ENCODE measurements at places on chromosomes 6 and 20.
A peak's percentile ranks its signal among the peaks of the same experiment; 100 is the strongest.

DNA sequence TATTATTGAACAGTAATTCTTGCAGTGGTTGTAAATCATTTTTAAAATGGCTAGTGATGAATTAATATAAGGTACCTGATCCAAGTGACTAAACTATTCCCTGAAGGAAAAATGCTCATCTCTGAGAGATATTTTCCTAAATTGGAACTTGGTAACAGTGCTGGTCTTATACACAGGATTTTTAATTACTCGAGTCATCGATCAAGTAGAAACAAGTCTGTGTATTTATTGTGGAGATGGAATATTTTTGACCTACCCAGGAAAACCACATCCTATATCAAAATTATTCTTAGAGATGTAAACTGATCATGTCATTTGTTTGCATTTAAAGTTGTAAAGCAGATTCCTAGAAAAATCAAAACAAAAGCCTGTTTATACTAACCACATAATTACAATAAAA is 166.9 kb downstream of the MOXD1 start:
- no peak for DNase-seq

- DNase-seq: no peak
These were observed 13.3 kb upstream of the HMGN4 start for GRCh38 chr6:26524722-26525370.

- no peak for DNase-seq
These were observed 43.7 kb upstream of the GABRR1 start for GRCh38 chr6:89260832-89261231.

DNA sequence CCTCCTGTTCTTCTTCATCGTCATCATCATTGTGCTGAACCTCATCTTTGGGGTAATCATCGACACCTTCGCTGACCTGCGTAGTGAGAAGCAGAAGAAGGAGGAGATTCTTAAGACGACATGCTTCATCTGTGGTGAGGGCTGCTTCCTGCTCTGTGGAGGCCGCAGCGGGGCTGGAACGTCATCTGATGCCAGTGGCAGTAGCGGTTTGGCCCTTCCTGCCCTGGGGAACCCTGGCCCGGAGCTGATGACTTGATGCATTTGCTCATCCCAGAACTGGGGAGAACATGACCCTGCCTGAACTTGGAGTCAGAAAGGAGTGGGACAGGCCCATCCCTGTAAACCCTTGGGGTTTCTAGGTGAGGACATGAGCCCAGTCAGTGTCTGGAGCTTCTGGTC is 18.7 kb downstream of the UQCC2 start:
- no peak for DNase-seq

- DNase-seq: no peak
These were observed 105.6 kb upstream of the CLDN20 start for GRCh38 chr6:155158030-155158843.

DNA sequence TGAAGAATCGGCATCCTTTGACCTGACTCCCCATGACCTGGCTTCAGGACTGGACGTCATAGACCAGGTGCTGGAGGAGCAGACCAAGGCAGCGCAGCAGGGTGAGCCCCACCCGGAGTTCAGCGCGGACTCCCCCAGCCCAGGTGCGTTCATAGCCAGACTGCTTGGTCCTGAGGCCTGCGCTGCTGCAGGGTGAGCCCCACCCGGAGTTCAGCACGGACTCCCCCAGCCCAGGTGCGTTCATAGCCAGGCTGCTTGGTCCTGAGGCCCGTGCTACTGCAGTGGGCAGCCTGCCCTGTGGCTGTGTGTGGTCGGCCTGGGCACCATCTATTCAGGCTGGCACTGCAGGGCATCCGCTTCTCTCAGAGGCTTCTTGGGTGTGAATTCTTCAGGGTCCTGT is 15.8 kb downstream of the RTEL1 start:
- DNase-seq: no peak

DNA sequence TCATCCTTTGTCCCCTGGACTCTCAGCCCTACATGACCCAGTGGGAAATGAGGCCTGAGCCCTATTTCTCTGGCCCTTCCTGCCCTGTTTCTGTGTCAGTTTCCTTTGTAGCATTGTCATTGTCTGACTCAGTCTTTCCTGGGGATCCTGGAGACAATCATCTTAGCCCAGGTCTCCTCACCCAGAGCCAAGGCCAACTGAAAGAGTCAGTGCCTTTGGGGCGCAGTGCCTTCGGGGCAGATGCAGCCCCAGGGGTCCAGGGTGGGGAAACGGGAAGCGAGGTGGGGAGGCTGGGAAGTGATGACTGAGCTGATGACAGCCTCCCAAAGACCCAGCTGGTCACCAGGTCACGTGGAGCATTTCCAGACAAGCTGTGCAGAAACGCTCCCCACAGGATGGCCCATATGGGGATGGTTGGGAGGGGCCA is 93.3 kb upstream of the SULF2 start:
- DNase-seq: no peak

DNA sequence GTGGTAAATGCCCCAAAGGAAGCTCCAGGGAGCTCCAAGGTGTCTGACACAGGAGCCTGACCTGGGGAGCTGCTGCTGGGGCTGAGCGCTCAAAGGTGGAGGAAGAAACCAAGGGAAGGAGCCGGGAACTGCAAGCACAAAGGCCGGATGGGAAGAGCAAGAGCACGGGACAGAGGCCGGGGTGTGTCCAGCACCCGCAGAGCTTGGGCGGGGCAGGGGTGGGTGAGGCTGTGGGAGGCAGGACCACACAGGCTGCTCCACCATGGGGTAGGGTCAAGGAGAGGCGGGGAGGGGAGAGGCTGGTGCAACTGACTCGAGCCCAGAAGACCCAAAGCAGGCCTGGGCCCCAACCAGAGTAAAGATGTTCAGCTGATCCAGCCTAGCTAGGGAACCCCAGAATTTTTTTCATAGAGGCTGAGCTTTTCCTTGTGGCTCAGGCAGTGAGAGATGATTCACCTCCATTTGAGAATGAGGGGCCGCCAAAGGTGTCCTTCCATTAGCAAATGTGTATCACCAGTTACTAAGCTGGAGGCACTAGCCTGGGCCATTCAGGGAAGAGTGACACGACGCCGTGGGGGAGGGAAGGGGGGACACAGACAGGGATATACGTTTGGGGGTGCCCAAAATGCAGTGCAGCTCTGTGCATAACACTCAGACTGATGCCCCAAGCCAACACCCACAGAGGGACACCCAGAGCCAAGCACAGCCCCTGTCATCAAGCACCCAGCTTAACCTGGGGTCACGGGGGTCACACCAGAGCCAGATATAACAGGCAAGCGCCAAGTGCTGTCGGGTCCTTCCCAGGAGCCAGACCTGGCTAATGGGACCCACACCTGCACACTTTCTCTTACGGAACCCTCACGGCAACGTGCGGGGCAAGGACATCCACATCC is 21.3 kb upstream of the TLDC2 start:
- DNase-seq: no peak

GRCh38 chr6:74899416-74899815 is 306.4 kb downstream of the COL12A1 start:
- DNase-seq: no peak

DNA sequence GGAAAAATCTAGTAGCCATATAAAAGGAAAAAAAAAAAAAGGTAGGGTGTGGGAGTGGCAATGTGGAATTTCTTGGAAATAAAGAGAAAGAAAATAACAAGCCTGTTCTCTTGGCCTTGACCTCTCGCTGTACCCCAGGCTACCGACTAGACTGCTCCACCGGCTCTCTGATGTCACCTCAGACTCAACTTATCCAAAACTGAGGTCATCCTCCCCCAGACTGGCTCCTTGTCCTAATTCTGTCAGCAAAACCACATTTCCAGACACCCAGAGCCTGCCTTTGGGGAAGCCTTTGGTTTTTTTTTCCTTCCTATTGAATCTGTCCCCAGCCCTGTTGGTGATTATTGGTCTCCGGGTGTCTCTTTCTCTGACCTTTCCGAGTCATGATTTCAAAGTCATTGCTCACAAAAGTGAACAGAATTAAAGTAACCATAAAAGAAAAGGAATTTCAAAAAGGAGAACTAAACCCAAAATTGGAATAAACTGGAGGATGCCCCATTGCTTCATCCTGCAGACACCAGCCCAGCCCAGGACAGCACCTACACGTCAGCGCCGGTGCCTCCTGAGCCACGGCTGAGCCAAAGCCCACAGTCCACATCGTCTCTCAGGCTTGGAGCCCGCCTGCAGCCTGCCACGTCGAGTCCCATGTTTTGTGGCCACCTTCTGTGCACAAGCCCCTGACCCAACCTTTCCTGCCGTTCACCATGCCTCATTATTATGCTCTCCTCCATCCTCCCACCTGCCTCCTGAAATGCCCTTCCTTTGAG is 170.7 kb downstream of the MYLK4 start:
- DNase-seq: no peak

- no peak for DNase-seq
These were observed 26.4 kb downstream of the KIF6 start for GRCh38 chr6:39698789-39699188.

- DNase-seq: no peak
These were observed 50.8 kb downstream of the FAM50B start for GRCh38 chr6:3899970-3900439.

DNA sequence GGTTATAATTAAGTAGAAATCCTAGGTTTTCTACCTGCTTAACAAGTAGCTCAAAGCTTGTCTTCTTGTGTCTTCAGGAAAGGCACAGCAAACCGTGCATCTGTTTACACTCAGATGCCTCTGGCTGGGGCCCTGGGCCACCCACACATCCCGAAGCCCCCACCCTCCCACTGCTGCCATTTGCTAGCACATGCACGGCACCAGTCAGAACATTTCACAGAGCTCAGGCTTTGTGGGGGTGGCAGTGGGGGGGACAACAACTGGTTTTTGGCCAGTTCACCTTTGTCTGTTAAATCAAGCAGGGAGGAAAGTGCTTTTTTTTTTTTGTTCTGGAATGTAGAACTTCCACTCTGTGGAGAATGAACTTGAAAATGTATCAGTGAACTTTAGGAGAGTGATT is 77.7 kb downstream of the LINC00237 start:
- DNase-seq: no peak

- no peak for DNase-seq
These were observed 101.4 kb downstream of the LIN28B start for GRCh38 chr6:105058316-105058715.

DNA sequence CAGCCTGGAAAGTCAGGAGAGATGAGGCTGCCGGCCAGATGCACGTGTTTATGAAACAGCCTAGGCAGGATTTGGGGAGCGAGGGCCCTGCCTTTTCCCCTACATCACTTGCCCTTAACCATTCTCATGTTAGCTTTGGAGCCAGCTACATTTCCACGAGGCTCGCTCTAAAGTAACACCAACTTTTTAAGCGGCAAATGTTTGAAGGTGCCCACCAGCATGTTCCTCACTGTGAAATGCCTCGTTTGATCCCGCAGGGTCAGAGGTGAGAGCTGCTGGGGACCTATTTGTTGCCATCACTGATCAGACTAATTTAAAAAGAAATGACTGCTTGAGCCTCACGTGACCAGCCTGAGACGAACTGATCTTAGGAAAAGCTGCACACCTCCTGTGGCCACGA is 51.6 kb upstream of the DACT2 start:
- DNase-seq: peak; percentile 31

GRCh38 chr20:54017846-54018245 is 52.5 kb downstream of the BCAS1 start:
- DNase-seq: no peak

- DNase-seq: no peak
These were observed 23.9 kb downstream of the FLRT3 start for GRCh38 chr20:14313341-14314020.

Measured in dorsolateral prefrontal cortex (tissue), 122 donors.